Activated CD4-positive, CD25-positive, alpha-beta regulatory T cell (primary cell): ENCODE measurements at places on chromosomes 1 and 21.

- DNase-seq, result no peak
Measured at GRCh38 chr1:147721716-147722115, 38.7 kb downstream of the GJA5 start.

- DNase-seq, result peak; percentile 76
Measured at GRCh38 chr1:15430787-15431570, 7.3 kb upstream of the CTRC start.

GRCh38 chr1:229535230-229535629 lies 23.3 kb downstream of the ABCB10 start:
- no peak for DNase-seq

- no peak for DNase-seq
Measured at GRCh38 chr1:208100906-208101305, 143.3 kb downstream of the PLXNA2 start.

DNA sequence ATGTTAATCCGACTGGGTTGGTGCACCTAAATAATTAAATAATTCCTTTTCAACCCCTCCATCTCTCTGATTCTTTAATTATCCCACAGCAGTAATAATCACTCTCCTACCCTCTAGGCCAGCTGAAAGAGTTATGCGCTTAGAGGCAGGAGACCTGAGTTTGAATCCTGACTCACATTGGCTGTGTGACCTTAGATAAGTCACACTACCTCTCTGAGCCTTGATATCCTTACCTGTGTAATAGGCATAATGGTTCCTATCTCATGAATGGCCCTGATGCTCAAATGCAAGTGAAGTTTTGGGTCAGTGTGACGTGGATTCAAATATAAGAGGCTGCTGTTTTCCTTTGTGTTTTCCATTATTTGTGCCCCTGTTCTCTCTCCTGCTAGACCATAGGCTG lies 8.1 kb downstream of the MYOM3 start:
- DNase-seq, result no peak

DNA sequence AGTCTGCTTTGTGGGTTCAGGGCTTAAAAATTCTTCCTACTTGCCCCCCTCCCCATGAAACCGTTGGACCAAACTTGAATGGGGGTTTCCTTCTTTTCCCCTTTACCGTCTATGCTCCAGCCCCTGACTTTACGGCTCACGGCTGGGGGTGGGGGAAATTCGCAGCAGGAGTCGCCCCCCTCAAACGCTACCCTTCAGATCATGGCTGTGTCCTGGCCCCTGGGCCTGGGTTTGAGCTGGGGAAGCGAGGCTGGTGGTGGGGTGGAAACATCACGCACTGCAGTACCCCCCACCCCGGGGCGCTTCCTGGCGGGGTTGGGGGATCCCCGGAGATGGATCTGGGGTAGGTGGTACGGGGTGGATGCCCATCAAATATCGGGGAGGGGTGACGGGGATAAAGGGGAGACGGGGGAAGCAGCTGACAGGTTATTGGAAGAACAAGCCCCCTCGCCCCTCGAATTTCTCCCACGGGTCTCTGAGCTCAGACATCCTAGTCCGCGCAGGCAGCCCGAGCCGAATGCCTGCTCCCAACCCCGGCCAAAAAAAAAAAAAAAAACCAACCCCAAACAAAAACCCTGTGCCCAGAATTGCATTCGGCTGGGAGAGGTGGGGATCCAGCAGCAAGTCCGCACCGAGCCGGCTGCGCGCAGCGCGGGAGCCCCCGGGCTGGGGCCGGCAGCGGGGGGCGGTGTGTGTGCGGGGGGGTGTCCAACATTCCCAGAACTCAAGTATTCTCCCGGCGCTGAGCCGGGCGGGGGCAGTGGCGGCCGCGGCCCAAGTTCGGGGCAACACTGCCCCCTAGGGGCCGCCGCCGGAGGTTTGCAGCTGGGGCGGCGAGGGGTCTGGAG lies 59.0 kb upstream of the ACOT11 start:
- DNase-seq, result peak; percentile 48

DNA sequence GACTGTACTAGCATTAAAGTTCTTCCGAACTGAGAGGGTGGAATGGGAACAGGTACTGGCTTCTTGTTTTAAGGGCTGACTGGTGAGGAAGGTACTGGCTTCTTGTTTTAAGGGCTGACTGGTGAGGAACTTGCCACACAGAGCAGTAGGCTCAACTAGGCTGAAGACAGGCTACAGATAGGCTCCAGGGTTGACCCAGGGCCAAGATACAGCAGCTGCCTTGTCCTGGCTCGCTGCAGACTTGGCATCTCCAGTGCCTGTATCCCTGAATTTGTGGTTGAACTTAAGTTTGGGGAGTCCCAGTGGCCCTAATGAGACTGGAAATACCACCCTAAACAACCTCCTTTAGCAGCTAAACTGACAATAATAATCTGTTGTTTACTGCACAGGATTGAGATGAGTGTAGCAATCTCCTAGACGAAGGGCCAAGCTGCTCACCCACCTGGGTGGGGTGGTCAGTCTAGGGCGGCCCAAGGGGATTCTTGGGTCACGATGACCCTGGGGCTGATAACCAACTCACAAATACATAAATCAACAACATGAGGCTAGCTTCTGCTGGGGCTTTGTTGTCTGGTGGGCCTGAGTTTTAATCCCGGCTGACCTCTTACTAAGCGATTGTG lies 227.1 kb downstream of the DISC1 start:
- DNase-seq, result no peak

GRCh38 chr1:98388441-98388840 lies 273.1 kb upstream of the SNX7 start:
- DNase-seq, result no peak
